Immature natural killer cell (primary cell): ENCODE measurements at places on chromosomes 4 and X. TPM values are rescaled to one million over a fixed set of nuclear protein-coding genes. Genes with fewer than 3 reads are reported as not detected.

Gene PABPC5
- not detected for polyA plus RNA-seq

DNA sequence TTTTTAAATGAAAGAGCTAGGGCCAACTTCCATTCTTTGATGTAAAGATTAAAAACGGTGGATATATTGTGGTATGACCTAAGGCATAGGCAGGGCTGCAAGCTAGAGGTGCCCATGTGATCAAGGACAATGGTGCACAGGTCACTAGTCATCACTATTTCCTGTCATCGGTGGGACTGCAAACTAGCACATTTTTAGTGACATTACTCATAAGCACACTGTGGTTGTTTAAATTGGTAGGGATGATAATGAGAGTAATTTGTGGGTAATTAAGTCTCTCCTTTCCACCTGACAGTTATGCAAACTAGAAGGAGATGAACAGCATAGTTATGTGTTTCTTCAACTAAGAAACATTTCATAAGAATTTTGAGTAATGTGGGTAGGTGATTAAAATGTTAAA is 85.4 kb downstream of the GPRIN3 start:
- DNase-seq, result no peak

- DNase-seq, result no peak
These were observed 413.8 kb downstream of the RAPGEF2 start for GRCh38 chr4:159516556-159517140.

Gene CTSO
- 58.1 TPM for polyA plus RNA-seq

- no peak for DNase-seq
These were observed 62.1 kb downstream of the CC2D2A start for GRCh38 chr4:15531792-15532191.

- DNase-seq, result no peak
These were observed 206.7 kb downstream of the MGST2 start for GRCh38 chr4:139872274-139872673.

DNA sequence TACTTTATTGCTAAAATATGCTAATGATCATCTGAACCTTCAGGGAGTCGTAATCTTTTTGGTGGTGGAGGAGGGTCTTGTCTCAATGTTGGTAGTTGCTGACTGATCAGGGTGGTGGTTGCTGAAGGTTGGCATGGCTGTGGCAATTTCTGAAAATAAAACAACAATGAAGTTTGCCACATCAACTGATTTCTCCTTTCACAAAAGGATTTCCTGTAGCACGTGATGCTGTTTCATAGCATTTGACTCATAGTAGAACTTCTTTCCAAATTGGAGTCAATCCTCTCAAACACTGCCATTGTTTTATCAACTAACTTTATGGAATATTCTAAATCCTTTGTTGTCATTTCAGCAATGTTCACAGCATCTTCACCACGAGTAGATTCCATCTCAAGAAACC is 19.3 kb downstream of the DDIT4L start:
- no peak for DNase-seq

Gene INTU
- not detected for polyA plus RNA-seq

Gene DIPK2B
- not detected for polyA plus RNA-seq

DNA sequence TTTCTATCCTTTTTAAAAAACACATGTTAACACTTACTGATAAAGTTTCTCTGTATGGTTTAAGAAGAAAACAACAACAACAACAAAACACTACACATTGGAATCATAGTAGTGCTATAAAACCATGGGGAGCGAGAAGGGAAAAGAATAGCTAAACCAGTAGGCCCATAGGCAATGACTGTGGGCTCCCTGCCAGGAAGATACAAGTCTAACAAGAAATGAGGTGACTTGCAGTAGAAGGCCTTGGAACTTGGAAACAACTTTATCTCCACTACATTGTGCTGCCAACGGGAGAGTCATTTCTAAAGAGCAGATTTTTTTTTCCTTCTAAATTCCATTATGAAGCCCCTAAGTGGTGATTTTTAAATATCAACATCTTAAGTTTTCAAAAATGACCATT is 78.0 kb downstream of the GPC4 start:
- DNase-seq, result no peak

Gene P2RY10
- polyA plus RNA-seq, result 5.4 TPM
